BJ (cell line): ENCODE measurements at places on chromosomes 3 and 15.

GRCh38 chr3:53845103-53845880 lies 927 bp downstream of the CHDH start:
- DNase-seq = no peak

DNA sequence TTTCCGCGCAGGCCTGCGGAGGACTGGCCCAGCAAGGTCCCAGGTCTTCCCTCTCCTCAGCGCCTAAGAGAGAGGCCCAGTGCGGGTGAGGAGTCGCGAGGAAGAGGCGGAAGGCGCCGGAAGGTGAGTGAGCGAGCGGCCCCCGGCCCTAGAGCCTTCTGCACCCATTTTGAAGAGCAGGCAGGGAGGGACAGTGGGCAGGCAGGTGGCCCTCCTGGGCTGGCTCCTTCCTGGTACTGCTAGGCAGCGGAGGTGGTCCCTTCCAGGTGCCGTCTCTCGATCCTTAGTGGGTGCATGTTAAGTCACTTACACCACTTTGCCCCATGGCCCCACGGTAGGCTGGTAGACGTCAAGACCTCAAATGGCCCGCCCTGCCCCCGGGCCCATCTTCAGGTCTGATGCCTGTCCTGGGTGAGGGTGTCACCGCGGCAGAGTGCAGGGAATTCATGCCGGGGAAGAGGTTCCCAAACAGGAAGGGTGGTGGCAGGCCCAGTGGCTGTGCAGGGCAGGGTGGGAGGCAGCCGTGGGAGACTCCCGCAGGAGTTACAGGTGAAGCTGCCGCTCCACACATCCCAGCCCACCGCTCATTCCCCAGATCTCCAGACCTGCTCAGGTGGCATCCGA lies 14.4 kb downstream of the PAK6 start:
- DNase-seq = no peak

DNA sequence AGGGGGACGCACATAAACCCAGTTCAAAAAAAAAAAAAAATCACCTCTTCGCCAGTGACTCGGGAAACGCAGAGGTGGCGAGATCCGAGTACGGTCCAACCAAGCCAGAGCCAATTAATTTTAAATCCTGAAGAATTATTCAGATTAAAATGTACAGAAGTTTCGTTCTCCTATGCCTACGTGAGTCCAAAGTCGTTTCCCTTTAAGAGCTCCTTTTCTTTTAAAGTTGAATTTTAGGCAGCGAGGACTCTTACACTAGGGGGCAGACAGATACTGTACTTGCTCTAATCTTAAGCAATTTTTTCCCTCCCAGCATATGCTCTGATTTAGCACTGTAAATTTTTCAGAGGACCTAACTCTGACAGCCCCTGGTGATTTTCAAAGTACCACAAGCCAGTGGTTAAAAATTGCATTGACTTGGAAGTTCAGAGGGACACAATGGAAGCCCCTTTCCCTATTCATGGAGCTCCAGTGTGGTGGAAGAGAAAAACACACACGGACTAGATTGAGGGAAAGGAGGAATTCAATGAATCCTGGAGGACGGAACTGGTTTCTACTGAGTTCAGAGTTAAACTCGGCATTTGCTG lies 3.3 kb upstream of the NR2F2 start:
- DNase-seq = peak; percentile 72

- peak; percentile 99 for DNase-seq
These were observed 33.3 kb upstream of the MRPS22 start for GRCh38 chr3:139310474-139310933.

GRCh38 chr3:123658852-123659206 lies 74.0 kb upstream of the HACD2 start:
- DNase-seq = no peak

GRCh38 chr15:100852630-100853029 lies 27.0 kb upstream of the ALDH1A3 start:
- DNase-seq = no peak

DNA sequence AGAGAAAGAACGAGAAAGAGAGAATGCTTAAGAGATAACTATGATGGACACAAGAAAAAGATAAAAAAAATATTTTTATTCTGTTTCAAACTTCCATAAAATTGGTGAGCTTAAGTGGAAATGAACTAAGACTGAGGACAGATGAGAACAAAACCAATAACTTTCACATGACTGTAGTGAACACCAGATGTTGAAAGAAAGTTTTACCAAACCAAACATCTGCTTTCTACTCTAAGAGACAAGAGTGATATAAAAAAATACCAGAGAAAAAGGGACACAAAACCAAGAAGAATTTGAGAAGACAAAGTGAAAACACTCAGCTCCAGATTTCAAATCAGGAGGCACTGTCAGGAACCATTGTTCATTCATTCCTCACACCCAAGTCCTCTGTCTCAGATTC lies 147.9 kb downstream of the IMPG2 start:
- peak; percentile 24 for DNase-seq
